ENCODE measurements at places on chromosomes 2 and 18.

- DNase-seq: no peak
These were observed 343.1 kb upstream of the LYPD1 start for GRCh38 chr2:133012847-133013734.

GRCh38 chr2:69138247-69138772 is 125.3 kb downstream of the ANTXR1 start:
- peak; percentile 87 for DNase-seq

DNA sequence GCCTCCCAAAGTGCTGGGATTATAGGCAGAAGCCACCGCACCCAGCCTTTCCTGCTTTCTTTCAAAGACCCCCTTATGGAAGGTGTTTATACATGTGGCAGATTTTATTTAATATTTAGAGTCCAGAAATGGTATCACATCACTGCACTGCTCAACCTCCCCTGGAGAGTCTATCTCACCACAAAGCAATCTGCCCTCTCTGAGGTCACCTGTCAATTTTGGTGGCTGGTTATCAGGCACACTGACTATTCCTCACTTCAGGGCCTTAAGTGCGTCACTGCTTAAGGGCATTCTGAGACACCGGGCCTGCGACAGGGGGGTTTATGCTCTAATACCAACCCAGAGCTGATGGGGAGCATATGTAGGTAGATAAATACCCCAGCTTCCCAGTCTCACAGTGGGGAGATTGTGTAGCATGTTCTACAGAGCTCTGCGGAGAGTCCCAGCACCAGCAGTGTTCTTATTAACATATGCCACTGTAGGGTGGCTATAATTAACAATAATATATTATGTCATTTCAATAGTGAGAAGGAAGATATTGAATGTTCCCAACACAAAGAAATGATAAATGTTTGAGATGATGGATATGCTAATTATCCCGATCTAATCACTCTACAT is 42.7 kb upstream of the ZDBF2 start:
- no peak for DNase-seq

DNA sequence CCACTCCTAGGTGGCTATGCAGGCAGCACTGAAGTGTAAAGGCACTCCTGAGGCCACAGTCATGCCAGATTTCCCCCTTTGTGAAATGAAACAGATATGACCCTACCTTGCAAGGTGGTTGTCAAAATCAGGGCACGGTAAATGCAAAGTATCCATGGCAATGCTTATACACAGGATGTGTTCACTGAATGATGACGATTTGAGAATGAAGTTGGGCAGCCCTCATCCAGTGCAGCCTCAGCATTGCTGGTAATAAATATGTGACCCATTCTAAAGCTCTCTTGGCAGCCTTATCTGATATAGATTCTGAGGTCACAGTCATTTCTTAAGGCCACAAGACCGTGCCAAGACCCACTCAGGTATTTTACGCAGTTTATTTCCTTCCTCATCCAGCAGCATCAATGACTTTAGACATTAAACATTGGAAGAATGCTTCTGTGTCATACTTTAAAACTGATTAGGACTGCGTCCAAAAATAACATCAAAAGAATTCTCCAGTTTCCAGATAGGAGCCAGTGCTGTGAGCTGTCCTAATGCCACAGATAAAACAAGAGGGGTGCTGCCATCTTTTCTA is 125.5 kb upstream of the SERTAD2 start:
- DNase-seq: peak; percentile 84

GRCh38 chr18:47260120-47260923 is 8.9 kb upstream of the SKOR2 start:
- peak; percentile 45 for DNase-seq

- DNase-seq: no peak
These were observed 201.7 kb upstream of the CXCR4 start for GRCh38 chr2:136319651-136320050.

DNA sequence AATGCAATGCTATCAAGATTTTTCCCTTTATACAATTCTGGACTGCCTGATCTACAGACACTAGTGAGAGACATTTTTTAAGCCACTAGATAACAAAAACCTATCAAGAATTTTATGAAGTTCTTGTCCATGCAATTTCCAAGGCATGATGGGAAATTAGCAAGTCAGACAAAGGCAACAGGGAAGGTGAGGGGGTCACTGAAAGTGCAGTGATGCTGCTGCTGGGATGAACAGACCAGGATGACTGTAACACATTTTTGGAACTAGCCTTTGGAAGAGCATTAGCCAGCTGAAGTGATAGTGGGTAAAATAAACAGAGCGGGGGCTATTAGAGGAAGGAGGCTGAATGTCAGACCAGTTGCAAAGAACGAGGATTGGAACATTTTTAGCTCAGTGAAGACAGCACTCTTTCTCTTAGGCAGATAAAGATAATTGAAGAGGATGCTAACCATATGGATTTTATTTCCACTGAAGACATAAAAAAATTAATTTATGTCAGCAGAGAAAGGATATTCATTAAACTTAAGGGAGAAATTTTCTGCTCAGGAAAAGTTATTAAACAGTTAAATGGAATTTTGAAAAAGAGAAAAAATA is 17.9 kb downstream of the NRXN1 start:
- no peak for DNase-seq

- no peak for DNase-seq
These were observed 119.3 kb downstream of the STPG4 start for GRCh38 chr2:47035615-47036488.

- DNase-seq: no peak
These were observed 32.0 kb downstream of the LPIN1 start for GRCh38 chr2:11778416-11778815.

DNA sequence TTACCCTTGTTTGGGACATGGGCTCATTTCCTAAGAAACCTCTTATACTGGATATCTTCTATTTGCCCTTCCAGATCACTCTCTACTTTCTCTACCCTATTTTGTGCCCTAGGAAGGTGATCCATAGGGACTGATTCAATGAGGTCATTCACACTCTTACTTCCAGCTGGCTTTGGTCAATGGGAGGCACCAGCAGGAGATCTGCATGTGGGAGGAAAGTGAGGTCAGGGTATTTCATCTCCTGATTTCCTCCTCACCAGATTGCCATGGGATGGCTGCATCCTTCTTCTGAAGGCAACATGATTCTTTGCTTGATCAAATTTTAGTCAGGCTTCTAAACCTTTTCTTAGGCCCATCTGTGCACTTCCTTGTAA is 15.2 kb downstream of the M1AP start:
- peak; percentile 8 for DNase-seq

GRCh38 chr2:230739961-230740360 is 27.3 kb downstream of the CAB39 start:
- no peak for DNase-seq

DNA sequence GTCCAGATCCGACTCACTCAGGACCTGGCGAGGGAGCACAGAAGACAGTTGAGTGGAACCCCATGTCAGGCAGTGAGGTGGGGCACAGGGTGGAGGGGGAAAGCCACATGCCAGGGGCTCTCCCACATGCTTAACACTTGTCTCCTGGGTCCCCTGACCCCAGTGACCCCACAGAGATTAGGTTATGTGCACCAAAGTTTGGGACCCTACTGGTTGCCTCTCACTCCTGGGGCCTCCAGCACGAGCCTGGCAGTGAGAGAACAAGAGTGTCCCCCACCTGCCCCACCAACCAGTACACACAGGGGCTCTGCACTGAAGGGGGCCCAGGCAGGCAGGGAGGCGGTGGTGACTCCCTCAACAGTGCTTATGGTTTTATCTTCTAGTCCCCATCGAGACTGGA is 58.3 kb downstream of the CIB4 start:
- DNase-seq: no peak

GRCh38 chr2:44197816-44198215 is 29.1 kb downstream of the PPM1B start:
- DNase-seq: no peak

DNA sequence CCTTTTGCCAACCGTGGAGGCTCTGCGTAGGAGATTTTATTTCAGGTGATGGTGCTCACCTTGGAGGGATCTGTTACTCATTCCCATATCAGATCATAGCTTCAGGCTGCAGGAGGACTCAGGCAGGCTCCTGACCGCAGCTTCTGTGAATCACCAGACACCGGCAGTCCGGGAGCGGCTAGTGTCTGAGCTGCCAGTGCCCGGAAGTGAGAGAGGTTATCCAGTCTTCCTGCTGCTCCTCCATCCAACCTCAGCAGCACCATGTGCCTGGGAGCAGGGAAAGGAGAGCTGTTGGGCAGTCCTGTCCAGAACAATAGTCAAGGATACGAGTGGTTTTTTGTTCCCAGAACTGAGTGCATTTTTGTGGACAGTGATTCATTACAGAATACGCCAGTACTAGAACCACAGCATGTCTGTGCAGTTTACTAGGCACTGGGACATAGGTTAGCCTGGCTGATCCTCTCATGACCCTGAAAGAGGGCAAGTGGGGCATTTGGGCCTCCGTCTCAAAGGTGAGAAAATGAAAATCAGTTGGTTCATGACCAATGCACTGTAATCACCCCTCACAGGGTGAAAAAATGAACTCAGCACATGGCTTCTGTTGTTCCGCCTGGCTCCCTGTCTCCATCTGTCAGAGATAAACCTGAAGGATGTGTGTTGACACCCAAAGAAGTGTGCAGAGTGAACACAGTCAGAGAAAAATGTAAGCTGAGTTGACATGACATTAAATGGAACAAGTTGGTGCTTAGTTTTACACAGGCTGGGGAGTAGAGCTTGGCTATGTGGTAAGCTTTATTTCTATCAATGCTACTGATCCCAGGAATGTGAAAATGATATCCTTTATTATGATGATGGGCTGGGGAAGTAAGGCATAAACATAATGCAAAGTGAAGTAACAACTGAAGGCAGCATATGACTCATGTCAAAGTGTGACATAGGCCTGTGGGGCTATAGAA is 12.2 kb downstream of the FHOD3 start:
- peak; percentile 100 for DNase-seq

DNA sequence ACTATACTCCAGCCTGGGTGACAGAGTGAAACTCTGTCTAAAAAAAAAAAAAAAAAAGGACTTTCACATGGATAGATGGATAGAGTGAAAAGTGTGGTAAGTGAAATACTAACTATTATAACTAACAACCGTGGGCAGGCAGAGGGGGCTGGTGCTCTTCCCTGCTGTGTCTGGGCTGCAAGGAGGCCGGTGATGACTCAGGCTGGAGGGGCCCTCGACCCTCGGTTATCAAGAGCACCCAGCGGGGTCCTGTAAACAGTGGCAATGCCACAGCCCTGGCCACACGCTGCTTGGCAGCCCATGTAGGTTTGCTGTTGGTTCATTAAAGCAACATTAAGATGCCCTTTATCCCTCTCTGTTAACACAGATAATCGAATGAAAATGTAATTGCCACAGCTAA is 184.8 kb upstream of the RAB12 start:
- no peak for DNase-seq

DNA sequence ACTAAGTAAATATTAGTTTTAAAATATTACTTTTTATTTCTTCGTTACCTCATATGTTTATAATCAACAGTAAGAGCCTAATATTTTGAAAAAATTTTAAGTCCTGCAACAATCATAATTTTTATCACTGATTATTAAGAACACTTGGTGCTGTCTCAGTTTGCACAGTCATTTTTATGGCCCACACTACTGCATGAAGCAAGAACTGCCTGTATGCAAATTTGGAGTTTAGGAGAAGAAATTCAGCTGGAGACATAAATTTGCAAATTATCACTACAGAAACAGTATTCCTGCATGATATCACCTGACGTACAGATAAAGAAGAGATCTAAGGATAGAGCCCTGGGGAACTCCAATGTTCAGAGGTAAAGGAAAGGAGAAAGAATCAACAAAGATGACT is 144.1 kb upstream of the RBBP8 start:
- no peak for DNase-seq

GRCh38 chr2:8478471-8478793 is 203.4 kb upstream of the ID2 start:
- no peak for DNase-seq

DNA sequence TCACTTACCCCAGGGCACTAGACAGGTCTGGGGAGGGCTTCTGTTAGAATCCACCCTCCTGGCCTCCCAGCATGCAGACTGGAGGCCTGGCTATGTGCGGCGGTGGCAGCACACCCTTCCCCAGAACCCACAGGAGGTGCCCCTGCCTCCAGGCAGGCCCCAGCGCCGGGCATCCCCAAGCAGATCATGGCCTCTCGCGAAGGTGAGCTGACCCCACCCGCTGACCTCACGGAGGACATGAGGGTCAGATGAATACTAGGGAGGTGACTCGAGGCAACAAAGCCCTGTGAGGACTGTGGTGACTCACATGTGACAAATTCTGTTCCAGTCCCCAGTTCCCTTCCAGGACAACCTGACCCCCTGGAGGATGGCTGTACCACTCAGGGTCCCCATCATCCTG is 1.9 kb downstream of the MAB21L4 start:
- no peak for DNase-seq

DNA sequence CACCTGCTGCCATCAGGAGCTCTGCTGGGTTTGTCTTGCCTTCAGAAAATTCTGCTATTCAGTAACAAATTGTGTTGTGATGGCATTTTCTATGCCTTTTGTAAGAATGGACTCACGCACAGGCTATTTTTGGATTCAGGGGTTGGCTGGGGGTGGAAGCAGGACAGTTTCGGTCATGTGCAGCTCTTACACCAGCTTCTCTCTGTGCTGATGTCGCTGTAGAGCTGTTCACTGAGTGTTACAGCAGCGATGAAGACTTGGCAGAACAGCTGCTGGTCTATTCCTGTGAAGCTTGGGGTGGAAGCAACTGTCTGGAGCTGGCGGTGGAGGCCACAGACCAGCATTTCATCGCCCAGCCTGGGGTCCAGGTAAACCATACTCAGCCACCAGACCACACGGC is 49.2 kb downstream of the TRPM8 start:
- peak; percentile 23 for DNase-seq

- DNase-seq: no peak
These were observed 21.6 kb downstream of the ASB1 start for GRCh38 chr2:238448031-238448955.

DNA sequence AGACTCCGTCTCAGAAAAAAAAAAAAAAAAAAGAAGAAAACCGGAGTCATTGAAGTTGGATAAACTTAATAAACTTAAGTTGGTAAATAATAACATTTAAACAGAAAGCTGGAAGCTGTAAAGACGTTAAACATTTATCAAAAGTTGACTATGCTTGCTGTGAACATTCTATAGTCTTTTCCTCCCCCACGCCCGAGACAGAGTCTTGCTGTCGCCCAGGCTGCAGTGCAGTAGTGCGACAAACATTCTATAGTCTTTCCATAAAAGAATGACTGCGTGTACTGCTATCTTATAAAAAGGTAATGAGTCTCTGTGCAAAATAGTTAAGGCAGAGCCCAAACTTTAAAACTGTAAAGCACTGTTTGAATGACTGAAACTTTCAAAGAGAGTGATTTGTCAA is 45.2 kb downstream of the PPP4R1 start:
- no peak for DNase-seq

DNA sequence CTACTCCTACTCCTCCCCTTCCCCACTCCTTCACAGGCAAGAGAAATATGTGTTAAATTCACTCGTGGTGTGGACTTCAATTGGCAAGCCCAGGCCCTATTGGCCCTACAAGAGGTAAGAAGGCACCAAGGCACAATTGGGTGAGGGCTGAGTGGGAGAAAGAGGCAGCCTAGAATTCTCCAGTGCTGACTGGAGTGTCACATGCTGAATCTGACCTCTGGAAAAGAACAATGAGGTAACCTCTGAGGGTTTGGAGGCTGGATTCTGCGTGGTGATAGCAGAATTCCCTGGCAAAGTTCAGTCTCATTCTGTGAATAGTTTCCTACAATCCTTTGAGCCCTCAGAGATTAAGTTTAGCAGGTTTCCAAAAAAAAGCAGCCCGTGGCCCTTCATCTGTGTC is 6.9 kb downstream of the CENPA start:
- peak; percentile 33 for DNase-seq

- no peak for DNase-seq
These were observed 32.0 kb downstream of the BIN1 start for GRCh38 chr2:127074936-127075335.

- no peak for DNase-seq
These were observed 16.1 kb downstream of the DYTN start for GRCh38 chr2:206701952-206702605.

- no peak for DNase-seq
These were observed 271.1 kb downstream of the PHLPP1 start for GRCh38 chr18:62986490-62986889.
